ENCODE measurements at places on chromosomes 11 and 22. TPM values are rescaled to one million over a fixed set of nuclear protein-coding genes. Genes with fewer than 3 reads are reported as not detected.

GRCh38 chr11:1221848-1222311, 986 bp upstream of the MUC5B start:
- H3K27me3 ChIP-seq = no peaks in the 10 kb centered on the region
- H3K27ac ChIP-seq = no peak overlapping the region
- H3K4me1 ChIP-seq = no peaks in the 10 kb centered on the region
- no peak for DNase-seq
- no peak overlapping the region for H3K4me3 ChIP-seq

- H3K4me3 ChIP-seq = no peak overlapping the region
- no peaks in the 10 kb centered on the region for H3K4me1 ChIP-seq
- no peak overlapping the region for H3K27ac ChIP-seq
Measured at GRCh38 chr22:28207281-28208030, 288.4 kb upstream of the PITPNB start.

GRCh38 chr11:113436672-113437252, 38.4 kb downstream of the DRD2 start:
- no peaks in the 10 kb centered on the region for H3K36me3 ChIP-seq
- DNase-seq = no peak
- no peaks in the 10 kb centered on the region for H3K4me1 ChIP-seq
- H3K27ac ChIP-seq = no peak overlapping the region
- no peak overlapping the region for H3K4me3 ChIP-seq

DNA sequence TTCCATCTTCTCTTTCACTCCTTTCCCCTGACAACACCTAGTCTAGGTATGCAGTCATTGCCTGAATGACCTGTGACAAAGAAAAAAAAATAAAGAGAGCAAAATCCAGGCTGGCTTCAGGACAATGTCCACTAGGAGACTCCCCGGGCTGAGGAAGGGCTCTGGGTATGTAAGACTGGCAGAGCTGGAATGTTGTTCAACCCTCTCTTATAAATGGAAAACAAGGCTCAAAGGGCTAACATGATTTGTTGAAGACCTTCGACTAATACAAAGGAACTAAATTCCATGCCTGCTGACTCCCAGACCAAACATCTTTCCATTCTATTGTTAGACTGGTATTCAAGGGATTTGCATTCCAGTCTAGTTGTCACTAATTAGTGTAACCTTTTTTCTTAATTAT, 122.2 kb downstream of the ARL14EP start:
- no peak for DNase-seq
- no peak overlapping the region for H3K4me3 ChIP-seq
- no peaks in the 10 kb centered on the region for H3K27me3 ChIP-seq
- no peaks in the 10 kb centered on the region for H3K4me1 ChIP-seq
- H3K27ac ChIP-seq = no peak overlapping the region

- no peak overlapping the region for H3K4me3 ChIP-seq
- H3K27me3 ChIP-seq = no peaks in the 10 kb centered on the region
- H3K27ac ChIP-seq = no peak overlapping the region
- no peaks in the 10 kb centered on the region for H3K4me1 ChIP-seq
Measured at GRCh38 chr11:22444076-22444475, 105.9 kb downstream of the SLC17A6 start.

- H3K27ac ChIP-seq = no peak overlapping the region
- H3K36me3 ChIP-seq = peaks cover 12% of the 10 kb centered on the region
- DNase-seq = no peak
- no peaks in the 10 kb centered on the region for H3K27me3 ChIP-seq
Measured at GRCh38 chr11:63760487-63761079, 8.0 kb downstream of the ZFTA start.

- H3K27ac ChIP-seq = peak overlapping the region; percentile 39
- no peak for DNase-seq
- H3K4me1 ChIP-seq = peaks cover 7% of the 10 kb centered on the region
- H3K36me3 ChIP-seq = peaks cover 4% of the 10 kb centered on the region
- H3K4me3 ChIP-seq = peak overlapping the region; percentile 74
Measured at GRCh38 chr11:66467034-66467659, 442 bp downstream of the PELI3 start.

- H3K4me3 ChIP-seq = no peak overlapping the region
- H3K27ac ChIP-seq = peak overlapping the region; percentile 97
- peak; percentile 98 for DNase-seq
- peaks cover 40% of the 10 kb centered on the region for H3K4me1 ChIP-seq
Measured at GRCh38 chr11:68012843-68013610, 2.9 kb downstream of the ALDH3B1 start.

GRCh38 chr22:26681395-26681821, 24.0 kb downstream of the MIAT start:
- no peaks in the 10 kb centered on the region for H3K27me3 ChIP-seq
- peaks cover 6% of the 10 kb centered on the region for H3K4me1 ChIP-seq
- no peak overlapping the region for H3K27ac ChIP-seq
- H3K36me3 ChIP-seq = no peaks in the 10 kb centered on the region

- DNase-seq = peak; percentile 80
- H3K27ac ChIP-seq = peak overlapping the region; percentile 37
- H3K27me3 ChIP-seq = no peaks in the 10 kb centered on the region
- peaks cover 8% of the 10 kb centered on the region for H3K4me1 ChIP-seq
- no peaks in the 10 kb centered on the region for H3K36me3 ChIP-seq
- peak overlapping the region; percentile 6 for H3K4me3 ChIP-seq
Measured at GRCh38 chr22:40183029-40183581, 5.4 kb downstream of the TNRC6B start.

- peaks cover 3% of the 10 kb centered on the region for H3K4me1 ChIP-seq
- DNase-seq = no peak
- H3K4me3 ChIP-seq = no peak overlapping the region
- peaks cover 39% of the 10 kb centered on the region for H3K27me3 ChIP-seq
Measured at GRCh38 chr11:69702769-69703452, 911 bp downstream of the FGF19 start.

DNA sequence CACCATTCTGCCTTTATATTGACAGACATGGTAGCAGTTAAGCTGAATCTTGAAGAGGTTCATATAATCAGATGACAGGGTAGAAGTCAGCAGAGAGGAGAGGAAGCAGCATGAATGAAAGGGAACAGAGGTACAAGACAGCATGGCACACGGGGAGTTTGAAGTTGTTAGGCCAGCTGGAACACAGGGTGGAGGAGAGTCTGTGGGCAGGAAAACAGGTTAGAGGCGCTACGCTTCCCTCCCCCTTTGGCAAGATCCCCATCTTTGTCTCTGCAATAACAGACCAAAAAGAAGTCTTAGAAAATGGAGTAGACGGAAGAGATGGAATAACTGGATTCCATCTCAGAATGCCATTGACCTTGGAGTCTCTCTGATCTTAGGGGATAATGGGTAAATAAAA, 20.0 kb upstream of the NDUFC2 start:
- H3K27ac ChIP-seq = no peak overlapping the region
- DNase-seq = no peak
- H3K4me3 ChIP-seq = no peak overlapping the region

DNA sequence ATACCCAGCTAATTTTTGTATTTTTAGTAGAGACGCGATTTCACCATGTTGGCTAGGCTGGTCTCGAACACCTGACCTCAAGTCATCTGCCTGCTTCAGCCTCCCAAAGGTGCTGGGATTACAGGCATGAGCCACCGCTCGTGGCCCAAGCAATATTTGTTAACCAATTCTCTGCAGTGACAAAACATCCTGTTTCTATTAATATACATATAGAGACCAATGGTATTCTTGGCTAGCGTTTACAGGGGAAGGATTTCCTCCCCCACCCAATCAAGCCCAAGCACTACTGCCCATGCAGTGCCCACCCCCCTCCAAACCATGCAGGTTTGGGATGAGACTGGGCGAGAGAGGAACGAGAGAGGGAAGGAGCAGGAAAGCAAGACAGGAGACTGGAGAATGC, 53.1 kb downstream of the APOL3 start:
- H3K36me3 ChIP-seq = no peaks in the 10 kb centered on the region
- no peak for DNase-seq
- no peak overlapping the region for H3K27ac ChIP-seq
- H3K27me3 ChIP-seq = peaks cover 3% of the 10 kb centered on the region
- H3K4me3 ChIP-seq = no peak overlapping the region

- H3K4me1 ChIP-seq = no peaks in the 10 kb centered on the region
- H3K4me3 ChIP-seq = no peak overlapping the region
- no peak for DNase-seq
- H3K36me3 ChIP-seq = no peaks in the 10 kb centered on the region
- no peak overlapping the region for H3K27ac ChIP-seq
- no peaks in the 10 kb centered on the region for H3K27me3 ChIP-seq
Measured at GRCh38 chr11:128302425-128303186, 284.8 kb downstream of the ETS1 start.

DNA sequence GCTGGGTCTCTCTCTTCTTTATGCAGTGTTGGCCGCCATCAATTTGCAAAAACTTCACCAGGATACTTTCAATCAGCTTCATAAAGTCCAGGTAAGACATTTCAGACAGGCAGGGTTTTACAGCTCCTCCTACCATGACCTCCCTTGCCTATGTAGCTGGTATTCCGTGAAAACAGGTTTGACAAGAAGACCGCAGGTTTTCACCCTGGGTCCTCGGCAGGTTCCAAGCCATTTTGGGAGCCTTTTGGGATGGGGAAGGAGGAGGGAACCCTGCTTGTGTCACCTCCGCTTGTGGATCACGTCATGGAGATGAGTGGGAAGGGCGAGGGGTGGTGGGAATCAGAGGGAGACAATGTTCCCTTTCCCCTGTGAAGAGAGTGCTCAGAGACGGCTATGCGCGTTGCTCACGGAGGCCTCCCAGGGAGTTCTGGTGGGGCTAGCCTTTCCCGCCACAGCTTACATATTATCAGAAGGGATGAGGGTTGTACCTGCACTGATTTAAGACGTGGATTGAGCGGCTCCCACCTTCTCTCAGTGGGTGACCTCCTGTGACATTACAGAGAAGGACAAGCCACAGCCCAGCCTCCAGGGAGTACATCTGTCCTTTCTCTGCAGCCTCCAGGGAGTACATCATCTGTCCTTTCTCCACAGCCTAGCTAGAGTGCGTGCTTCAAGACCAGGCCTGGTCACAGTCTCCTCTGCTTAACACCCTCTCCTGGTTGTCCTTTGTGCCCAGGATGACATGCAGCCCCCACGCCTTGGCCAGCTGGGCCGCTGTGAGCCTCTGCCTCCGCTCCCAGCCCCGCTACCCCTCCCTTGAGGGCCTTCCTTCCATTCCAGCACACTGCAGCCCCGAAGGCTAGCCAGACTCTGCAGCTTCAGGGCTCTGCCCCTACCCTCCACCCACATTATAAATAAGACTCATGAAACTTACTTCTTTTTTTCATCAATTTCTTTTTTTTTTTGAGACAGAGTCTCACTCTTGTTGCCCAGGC, 17.2 kb downstream of the GLB1L3 start:
- DNase-seq = no peak
- no peaks in the 10 kb centered on the region for H3K4me1 ChIP-seq
- H3K4me3 ChIP-seq = no peak overlapping the region
- H3K27me3 ChIP-seq = no peaks in the 10 kb centered on the region
- no peak overlapping the region for H3K27ac ChIP-seq

DNA sequence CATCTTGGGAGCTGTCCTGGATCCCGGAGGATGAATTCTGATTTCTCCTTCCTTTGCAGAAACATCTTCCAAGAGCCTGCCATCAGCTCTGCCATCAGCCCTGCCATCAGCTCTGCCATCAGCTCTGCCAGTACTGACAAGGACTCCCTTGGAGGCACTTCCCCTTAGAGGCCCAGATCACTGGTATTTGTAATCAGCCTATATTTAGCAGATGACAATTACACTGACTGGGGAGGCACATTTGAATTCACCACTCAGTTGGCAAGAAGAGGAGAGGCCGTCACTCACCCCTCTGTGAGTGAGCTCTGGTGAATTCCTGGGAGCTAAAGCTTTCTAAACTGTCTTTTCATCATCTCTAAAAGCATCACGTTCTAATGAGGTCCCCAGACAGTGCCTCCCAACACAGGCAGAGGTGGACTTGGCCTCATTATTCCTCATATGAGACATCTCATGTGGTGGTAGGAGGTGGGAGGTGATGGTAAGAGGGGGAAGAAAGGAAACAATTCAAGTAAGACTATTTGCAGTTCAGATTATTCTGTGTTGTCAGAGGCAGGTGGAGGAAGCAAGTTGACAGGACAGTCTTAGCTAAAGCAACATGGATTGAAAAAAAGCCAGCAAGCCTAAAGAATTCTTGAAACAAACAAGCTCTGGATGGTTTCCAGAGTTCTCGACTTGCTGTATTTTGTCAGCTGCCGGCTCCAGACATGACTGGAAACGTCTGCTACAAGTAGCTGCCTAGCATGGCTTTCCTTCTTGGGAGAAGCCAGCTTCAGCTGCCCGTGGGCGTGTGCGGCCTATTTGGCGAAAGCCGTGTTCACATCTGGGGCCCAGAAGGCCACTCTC, 771.7 kb downstream of the TBC1D22A start:
- H3K27ac ChIP-seq = no peak overlapping the region
- H3K4me1 ChIP-seq = no peaks in the 10 kb centered on the region
- no peaks in the 10 kb centered on the region for H3K27me3 ChIP-seq
- H3K36me3 ChIP-seq = no peaks in the 10 kb centered on the region

- DNase-seq = no peak
- no peak within 1 kb of the TSS for H3K27ac ChIP-seq
- H3K36me3 ChIP-seq = no peaks in the 10 kb centered on the region
- no peaks in the 10 kb centered on the region for H3K4me1 ChIP-seq
- no peak within 1 kb of the TSS for H3K4me3 ChIP-seq
Measured at GRCh38 chr11:134412203-134413042, at the start of gene B3GAT1. Gene B3GAT1, minus strand, starts transcription at chr11:134412242. Its CDS starts 24,583 bp downstream, at chr11:134387659.

- DNase-seq = no peak
- H3K36me3 ChIP-seq = no peaks in the 10 kb centered on the region
- no peak overlapping the region for H3K4me3 ChIP-seq
- peaks cover 6% of the 10 kb centered on the region for H3K4me1 ChIP-seq
- no peaks in the 10 kb centered on the region for H3K27me3 ChIP-seq
- H3K27ac ChIP-seq = no peak overlapping the region
Measured at GRCh38 chr22:22682196-22682595, 37.8 kb downstream of the GGTLC2 start.

DNA sequence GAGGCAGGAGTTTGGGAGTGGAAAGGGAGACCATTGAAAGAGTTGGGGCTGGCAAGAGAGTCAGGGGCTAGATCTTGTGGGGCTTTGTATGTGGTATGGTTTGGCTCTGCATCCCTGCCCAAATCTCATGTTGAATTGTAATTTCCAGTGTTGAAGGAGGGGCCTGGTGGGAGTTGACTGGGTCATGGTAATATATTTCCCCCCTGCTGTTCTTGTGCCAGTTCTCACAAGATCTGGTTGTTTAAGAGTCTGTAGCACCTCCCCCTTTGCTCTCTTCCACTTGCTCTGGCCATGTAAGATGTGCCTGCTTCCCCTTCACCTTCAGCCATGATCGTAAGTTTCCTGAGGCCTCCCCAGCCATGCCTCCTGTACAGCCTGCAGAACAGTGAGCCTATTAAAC, 10.1 kb upstream of the RAB3IL1 start:
- no peak overlapping the region for H3K4me3 ChIP-seq
- H3K27me3 ChIP-seq = no peaks in the 10 kb centered on the region
- H3K36me3 ChIP-seq = no peaks in the 10 kb centered on the region

- no peak overlapping the region for H3K4me3 ChIP-seq
- no peak overlapping the region for H3K27ac ChIP-seq
- H3K36me3 ChIP-seq = no peaks in the 10 kb centered on the region
Measured at GRCh38 chr11:1069740-1070139, 4.9 kb upstream of the MUC2 start.

Gene SAA4
- total RNA-seq = not detected

Gene POU2F3
- total RNA-seq = not detected

Gene SCN3B
- total RNA-seq = under 0.01 TPM

Gene RIC3
- total RNA-seq = not detected

Gene E2F8
- total RNA-seq = not detected

Gene UVRAG
- total RNA-seq = 19.8 TPM

Gene INS
- not detected for total RNA-seq

Gene DLG2
- 2.1 TPM for total RNA-seq

Gene HYOU1
- 73.7 TPM for total RNA-seq
